MV-4-11 (cell line): ENCODE measurements at places on chromosomes 3 and 15.
A peak's percentile ranks its signal among the peaks of the same experiment; 100 is the strongest.

- DNase-seq, result peak; percentile 48
These were observed 185.6 kb downstream of the FAM43A start for GRCh38 chr3:194871143-194871863.

- DNase-seq, result no peak
These were observed 521.5 kb downstream of the PDCD6IP start for GRCh38 chr3:34319881-34320280.

DNA sequence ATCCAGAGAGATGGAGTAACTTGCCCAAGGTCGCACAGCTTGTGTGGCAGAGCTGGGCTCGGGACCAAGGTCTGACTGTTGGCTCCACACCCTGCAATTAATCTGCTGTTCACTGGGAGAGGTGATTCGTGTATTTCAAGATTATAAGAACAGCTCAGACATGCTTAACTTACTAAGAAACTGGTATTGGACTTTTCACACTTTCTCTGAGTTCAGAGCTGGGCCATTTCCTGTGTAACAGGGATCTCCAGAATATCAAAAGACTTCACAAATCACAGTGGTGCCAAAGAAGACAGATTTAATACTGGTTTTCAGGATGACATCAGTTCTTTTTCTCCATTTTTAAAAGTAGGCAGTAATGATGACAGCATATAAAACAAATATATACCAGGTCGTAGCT lies 156.8 kb upstream of the UBE2E1 start:
- DNase-seq, result no peak

DNA sequence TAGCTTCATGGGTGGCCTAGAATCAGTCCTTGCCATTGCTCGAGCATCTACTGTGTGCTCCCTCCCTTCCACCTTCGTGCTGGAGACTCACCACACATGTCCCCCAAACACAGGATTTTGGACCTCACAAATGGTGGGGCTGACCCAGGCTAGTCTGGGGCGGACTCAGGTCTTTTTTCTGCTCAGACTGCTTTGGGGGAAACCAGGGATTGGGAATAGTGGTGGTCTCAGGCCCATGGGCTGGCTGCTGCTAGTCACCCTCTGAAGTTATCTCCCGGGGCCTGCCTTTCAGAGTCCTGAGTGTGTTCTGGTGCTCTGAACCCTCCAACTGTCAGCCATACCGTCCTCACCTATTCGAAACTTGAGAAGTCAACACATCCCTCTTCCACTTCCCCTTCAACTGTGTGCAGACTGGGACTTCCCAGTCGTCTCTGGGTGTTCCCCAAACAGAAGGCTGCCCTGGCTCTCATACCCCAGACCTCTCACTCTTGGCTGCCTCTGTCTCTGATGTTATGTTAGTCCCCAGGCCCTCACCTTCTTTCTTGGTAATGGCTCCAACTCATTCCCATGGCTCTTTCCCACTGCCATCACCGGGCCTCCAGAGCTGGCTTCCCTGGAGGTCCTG lies 46.0 kb downstream of the PPCDC start:
- DNase-seq, result peak; percentile 87

- DNase-seq, result no peak
These were observed 367.5 kb upstream of the THBS1 start for GRCh38 chr15:39213385-39213840.

GRCh38 chr15:77096138-77096537 lies 25.2 kb upstream of the TSPAN3 start:
- no peak for DNase-seq

- DNase-seq, result peak; percentile 86
These were observed 32.7 kb downstream of the RARB start for GRCh38 chr3:25460751-25461150.

DNA sequence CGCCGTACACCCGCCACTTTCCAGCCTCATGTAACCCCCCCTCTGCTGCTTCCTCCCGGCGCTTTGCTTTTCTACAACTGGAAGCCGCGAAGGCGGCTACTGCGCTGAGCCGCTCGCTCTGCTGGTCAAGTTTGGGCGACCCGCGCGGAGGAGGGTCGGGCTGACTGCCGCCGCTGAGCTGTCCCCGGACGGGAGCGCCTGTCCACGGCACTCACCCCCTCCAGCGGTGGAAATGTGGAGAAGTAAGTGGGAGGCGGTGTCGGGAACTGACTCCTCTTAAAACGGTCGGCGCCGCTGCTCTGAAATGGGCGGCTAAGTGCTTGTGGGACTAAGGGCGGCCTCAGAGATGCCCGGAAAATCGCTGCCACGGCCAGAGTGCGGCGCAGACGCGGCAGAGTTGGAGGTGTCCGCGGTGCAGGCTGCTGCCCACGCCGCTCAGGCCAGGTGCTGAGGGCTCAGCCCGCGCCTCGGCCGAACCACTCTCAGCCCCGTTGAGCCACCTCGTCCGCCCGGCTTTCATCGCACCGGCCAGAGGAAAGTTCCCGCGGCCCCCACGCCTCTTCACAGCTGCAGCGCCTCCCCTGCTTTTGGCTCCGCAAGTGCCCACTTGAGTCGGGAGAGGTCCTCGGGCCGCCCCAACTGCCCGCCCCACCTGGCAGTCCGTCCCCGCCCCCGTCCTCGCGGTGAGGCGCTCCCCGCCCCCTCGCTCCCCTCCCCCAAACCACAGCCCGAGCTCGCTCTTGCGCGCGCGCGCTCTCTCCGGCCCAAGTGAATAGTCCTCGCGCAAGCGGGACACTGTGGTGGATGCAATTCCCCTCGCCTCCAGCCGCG lies at the start of gene EPHA6:
Gene EPHA6, plus strand, starts transcription at position 775 of the 831 bp plus-strand sequence.
- no peak for DNase-seq

DNA sequence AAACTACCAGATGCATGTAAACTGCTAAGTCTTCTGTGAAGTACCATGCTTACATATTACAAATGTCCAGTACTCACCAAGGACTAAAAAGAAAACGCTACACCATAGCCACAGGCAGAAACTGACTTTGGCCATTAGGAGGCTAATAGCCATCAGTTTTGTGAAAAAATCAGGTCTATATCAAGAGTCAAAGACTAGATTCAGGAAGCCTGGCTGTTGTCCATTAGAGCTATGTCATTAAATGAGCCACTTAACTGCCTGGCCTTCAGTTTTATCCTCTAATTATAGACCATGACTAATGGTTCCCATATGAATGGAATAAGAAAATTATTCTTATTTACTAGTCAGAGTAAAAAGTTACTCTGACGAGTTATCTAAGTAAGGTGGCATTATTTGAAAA lies 144.1 kb downstream of the VPS13C start:
- no peak for DNase-seq

- DNase-seq, result no peak
These were observed 23.0 kb downstream of the NANOGP8 start for GRCh38 chr15:35061825-35062737.

- DNase-seq, result peak; percentile 8
These were observed 223.4 kb downstream of the STT3B start for GRCh38 chr3:31755926-31756658.

- DNase-seq, result no peak
These were observed 160.1 kb downstream of the PLCL2 start for GRCh38 chr3:17044855-17045254.

- no peak for DNase-seq
These were observed 264.3 kb upstream of the ARHGEF26 start for GRCh38 chr3:153856932-153857331.

DNA sequence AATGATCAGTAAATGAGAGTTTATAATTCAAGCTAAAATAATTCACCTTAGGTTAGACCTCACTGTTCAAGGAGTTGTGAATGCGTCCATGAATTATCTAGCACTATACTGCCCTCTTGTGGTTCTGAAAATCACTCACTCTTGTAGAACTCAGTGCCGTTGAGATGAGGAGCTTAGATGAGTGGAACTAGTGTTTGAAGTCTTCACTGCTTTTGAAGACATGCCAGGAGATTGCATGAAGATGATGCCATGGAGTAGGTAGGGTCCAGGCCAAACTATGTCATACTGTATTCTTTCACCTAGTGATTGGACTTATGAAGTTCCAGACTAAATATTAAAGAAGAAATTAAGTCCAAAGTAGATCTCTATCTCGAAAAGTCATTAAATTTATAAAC lies 28.8 kb downstream of the LYSMD4 start:
- DNase-seq, result peak; percentile 77

DNA sequence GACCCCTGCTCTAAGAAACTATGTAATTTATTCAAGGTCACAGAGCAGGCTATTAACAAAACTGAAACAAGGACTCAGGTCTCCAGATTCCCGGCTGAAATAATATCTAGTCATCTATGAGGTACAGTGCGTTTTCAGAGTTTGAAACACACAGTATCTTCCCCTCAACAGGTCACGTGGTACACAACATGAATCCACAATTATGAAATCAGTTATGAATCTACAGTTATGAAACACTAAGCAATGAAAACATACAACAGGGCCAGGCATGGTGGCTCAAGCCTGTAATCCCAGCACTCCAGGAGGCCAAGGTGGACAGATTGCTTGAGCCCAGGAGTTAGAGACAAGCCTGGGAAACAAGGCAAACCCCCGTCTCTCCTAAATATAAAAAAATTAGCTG lies 72.7 kb downstream of the FSIP1 start:
- peak; percentile 3 for DNase-seq

DNA sequence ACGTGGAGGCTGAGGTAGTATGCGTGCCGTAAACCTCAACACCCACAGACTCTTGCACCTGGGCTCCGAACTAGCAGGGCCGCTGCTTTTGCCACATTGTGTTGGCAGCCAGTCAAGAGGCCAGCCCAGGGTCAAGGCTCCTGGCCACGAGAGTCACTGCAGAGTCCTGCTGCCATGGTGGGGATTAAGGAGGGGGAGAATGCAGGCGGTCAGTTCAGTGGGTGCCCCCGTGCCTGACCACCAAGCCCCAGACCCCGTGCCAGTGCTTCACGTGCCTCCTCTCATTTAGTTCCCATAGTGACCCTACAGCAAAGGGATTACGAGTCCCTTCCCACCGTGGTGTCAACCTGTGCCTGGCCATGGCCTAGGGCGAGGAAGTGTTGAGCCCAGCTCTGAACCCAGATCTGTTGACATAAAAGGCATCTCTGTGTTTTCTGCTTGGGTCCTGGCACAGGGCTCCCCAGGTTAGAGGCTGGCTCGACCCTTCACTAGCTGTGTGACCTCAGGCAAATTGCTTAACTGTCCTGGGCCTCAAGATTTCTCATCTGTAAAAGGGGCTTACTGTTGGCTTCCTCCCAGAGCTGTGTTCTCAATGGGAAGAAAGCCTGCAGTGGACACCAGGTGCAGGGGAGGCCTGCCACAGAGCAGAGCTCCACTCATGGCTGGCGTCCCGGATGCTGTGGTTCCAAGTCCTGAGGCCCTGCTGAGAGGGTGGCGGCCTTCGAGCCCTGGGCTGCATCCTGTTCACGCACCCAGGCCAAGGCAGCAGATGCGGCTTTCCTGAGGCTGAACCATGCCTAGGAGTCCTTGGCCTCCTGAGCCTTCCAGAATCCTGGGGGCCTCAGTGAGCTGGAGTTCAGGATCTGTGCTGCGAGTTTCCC lies 32.8 kb downstream of the FBLN2 start:
- no peak for DNase-seq

GRCh38 chr3:75118779-75119178 lies 504.3 kb upstream of the CNTN3 start:
- DNase-seq, result no peak

GRCh38 chr15:62612183-62612733 lies 430.3 kb upstream of the TPM1 start:
- no peak for DNase-seq

DNA sequence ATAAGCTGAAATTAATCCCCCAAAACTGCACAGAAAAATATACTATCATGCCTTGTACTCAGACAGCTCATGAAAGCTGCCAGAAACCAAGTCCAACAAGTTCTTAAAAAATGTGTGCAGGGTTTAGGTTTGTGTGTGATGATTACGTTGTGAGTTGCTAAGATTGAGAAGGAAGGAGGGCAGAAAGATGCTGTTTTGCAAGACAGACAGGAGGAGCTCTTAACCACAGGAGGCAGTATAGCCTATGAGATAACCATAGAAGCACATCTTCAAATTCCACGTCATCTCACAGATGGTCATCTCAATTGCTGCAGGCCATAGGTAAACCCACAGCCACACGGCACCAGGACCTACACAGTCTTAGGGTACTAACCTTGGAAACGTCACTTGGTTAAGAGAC lies 191.9 kb downstream of the STT3B start:
- peak; percentile 46 for DNase-seq

DNA sequence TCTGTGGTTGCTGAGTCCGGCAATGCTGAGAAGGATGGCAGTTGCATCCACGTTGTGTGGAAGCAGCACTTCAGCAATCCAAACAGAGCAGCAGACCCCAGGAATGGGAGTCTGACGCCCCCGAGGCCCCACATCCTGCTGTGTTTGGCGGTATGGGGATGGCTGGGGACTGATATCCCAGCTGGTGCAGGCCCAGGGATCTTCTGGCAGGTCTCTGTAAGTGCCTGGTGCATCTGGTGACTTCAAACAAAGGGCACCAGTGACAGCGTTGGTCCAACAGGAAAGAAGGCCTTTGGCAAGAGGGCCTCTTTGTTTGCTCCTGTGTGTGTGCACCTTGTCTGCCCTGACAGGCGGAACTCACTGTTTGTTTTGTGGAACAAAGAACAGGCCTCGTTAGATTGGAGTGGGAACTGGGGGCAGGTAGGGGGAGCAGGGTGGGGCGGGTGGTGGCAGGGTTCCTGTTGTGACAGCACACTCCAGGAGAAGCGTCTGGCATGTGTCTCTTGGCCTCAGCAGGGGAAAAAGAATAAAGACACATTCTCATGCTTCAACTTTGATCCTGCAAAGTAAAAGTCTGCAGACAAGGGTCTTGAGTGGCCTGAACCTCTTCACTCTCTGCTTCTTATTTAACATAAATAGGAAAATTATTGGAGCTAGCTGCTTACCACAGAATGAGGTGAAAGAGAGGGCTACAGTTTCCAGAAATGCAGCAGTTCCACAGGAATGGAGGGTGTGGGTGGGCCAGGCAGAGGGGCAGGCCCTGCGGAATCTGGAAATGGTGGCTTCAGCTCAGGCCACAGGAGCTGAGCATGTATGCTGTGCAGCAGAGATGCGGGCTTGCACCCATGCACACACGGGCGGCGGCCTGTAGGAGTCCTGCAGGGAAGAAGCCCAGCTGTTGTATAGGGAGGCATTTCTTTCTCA lies 94.5 kb upstream of the MYZAP start:
- no peak for DNase-seq
